ENCODE measurements at places on chromosomes 16 and 17.

DNA sequence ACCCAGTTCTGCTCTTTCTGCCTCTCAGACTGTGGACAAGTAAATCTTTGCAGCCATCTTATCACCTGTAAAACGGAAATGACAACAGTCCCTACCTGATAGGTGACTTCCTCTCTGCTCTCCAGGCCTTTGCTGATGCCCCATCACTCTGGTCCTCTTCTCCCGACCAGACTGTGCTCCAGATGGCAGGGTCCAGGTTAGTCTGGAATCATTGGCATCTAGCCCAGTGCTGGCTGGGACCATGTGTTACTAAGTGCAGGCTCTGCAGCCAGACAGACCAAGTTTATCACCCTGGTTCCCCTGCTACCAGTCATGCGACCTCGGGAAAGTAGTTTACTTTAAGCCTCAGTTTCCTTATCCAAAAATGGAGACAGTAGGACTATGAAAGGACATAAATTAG lies 1.8 kb upstream of the NUBP1 start:
- DNase-seq = no peak

DNA sequence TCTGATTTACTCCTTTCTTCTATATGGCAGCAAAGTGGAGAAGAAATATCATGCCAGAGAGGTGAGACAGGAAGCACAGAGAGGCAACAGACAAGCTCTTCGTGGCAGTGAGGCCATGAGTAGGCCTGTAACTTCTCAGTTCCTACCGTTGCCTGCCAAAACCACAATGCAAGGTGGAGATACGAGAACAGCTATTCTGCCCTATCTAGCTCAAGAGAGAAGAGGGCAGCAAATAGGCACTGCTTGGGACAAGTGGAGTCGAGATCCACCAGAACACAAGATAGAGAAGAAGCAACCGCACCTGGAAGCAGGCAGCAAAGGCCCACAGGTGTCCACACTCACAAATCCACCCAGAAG lies 24.8 kb downstream of the RANBP10 start:
- no peak for DNase-seq

- DNase-seq = no peak
These were observed 5.0 kb downstream of the LSM12 start for GRCh38 chr17:44061446-44061845.

GRCh38 chr17:35002876-35003551 lies 22.7 kb downstream of the LIG3 start:
- DNase-seq = no peak

GRCh38 chr17:11921296-11921695 lies 76.0 kb downstream of the ZNF18 start:
- DNase-seq = no peak

- DNase-seq = no peak
These were observed 27.6 kb upstream of the CCL1 start for GRCh38 chr17:34390649-34391048.
